ENCODE measurements at places on chromosomes 12 and 14.

GRCh38 chr14:41457393-41457792 lies 149.3 kb upstream of the LRFN5 start:
- no peak for DNase-seq

DNA sequence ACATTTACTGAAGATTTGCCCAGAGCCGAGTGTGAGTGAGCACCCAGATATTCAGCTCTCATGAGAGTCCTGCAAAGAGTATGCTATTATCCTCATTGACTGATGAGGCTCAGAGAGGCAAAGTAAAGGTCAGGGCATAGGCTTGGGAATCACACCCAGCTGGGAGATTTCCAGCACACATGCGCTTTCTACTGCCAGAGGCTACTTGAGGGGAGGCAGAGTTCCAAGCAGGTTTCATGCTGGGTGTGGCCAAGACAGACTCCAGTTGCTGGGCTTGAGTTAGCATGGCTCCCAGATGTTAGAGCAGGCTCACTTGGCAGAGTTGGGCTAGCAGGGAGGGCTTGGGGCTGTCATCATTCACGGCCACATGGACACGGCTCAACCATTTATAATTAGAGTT lies 14.4 kb upstream of the FAM181A start:
- no peak for DNase-seq

GRCh38 chr12:69688021-69688420 lies 11.1 kb downstream of the BEST3 start:
- DNase-seq, result no peak

DNA sequence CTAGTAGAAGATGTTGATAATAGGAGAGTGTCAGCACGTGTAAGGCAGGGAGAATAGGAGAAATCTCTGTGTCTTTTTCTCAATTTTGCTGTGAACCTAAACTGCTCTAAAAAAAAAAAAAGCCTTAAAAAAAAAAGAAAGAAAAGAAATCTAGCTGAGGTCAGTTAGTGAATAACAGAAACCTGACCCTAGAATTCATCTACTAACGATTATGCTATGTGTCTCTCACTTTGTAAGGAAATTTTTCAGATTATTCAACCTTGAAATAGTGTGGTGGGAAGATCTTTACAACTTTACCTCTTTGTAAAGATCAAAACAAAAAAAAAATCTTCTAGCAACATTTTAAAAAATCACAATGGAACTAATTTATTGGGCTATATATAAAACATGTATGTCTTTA lies 995.7 kb downstream of the GALC start:
- DNase-seq, result no peak

DNA sequence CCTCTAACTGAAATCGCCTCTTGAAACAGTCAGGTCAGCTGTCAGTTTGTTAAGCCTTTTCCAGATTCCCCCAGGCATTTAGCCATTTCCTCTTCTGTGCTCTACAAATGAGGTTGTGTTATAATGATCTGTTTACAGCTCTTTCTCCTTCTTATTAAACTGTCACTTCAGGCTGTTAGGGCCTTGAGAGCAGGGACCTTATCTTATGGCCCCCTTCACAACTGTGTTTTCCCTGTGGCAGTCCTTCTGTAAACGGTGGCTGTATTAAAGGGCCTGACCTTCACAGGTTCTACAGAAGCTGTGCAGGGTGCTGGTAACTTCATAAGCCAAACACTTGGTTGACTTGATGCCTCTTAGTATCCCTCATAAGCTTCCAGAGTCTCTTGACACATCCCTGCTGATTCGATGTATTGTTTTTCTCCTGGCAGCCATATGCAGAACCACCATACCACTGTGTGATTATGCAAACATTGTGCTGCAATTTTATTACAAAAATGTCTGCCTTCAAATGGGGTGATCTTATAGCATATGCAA lies 104.7 kb downstream of the PLEKHA5 start:
- DNase-seq, result no peak

- DNase-seq, result no peak
Observed at GRCh38 chr14:75794615-75795038, 133.6 kb downstream of the TTLL5 start.

DNA sequence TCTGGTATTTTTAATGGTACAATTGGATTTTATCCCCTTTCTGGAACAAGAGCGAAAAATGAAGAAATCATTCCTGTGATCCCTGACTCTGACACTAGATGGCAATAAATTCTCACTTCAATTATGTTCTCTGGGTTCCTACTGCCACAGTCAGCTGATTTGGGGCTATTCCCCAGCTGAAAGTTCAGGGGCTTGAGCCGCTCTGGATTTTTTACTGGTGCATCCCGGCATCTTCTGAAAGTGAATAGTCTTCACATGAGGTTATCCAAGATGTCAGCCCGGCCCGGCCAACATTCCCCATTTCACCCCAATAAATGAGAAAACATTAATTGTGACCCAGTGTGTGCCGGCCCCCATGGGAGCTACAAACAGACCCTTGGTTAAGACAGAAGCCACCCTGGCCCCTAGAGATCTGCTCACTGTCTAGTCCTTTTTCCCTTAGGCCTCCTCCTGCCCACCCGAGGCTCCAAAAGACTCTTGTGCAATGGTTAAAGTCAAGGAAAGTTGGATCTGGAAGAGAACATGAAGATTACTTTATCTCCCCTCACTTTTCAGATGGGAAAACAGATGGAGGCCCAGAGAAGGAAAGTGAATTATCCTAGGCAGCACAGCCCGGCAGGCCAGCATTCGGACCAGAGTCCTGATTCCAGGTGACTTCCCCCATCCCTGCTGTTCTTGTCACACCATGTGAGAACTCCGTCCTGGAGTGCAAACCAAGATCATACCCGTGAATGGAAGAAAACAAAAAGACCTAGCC lies 20.8 kb downstream of the CKAP4 start:
- no peak for DNase-seq

DNA sequence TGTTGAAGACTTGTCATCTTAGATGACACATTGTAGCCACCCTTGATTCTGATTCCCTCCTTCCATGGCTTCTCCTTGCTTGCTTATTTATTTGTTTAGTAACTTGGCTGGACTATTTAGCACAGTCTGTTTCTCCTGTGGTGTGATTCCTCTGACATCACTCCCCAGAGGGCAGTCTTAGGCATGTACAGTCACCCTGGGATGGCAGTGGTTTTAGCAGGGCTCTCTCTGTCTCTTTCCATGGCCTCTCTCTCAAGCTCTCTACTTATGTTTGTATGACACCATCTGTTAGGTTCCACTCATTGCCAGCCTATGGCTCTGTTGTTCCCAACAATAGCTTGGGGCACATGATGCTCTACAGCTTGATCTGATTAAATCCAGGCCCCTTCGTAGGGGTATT lies 158.3 kb downstream of the ADGRD1 start:
- no peak for DNase-seq

- no peak for DNase-seq
Observed at GRCh38 chr12:123966596-123966995, 6.0 kb downstream of the CCDC92 start.

DNA sequence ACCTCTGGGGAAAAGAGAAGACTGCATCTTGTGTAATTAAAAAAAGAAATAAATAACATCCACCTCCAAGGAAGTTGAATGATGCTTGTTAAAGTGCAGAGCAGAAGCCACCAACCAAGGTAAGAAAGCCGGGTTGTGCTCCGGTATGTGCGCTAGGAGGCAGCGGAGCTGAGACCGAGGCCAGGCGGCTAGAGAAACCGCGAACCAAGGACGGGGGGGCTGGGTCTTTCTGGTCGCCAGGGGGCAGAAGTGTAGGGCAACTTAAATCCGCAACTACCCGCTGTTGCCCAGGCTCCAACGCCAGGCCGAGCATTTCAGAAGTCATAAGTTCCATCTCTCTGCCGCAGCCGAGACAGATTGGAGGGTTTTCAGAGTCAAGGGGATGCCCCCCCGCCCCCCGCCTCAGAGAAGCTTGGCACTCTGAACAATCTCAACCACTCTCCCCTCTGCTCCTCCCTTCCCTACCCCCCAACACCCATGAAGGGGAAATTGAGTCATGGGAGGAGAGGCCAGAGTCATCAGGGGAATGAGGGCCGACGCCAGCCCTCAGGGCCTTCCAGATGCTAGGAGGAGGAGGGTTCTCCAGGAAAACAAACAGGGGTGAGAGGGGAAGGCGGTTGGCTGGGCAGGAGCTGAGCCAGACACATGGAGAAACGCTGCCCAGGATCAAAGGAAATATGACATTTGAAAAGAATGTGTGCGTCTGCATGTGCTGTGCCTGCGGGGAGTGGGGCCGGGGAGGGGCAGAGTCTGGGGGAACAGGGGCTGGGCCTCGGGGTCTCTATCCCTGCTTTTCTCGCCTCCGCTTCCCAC lies 2.2 kb upstream of the NFATC4 start:
- peak; percentile 53 for DNase-seq

DNA sequence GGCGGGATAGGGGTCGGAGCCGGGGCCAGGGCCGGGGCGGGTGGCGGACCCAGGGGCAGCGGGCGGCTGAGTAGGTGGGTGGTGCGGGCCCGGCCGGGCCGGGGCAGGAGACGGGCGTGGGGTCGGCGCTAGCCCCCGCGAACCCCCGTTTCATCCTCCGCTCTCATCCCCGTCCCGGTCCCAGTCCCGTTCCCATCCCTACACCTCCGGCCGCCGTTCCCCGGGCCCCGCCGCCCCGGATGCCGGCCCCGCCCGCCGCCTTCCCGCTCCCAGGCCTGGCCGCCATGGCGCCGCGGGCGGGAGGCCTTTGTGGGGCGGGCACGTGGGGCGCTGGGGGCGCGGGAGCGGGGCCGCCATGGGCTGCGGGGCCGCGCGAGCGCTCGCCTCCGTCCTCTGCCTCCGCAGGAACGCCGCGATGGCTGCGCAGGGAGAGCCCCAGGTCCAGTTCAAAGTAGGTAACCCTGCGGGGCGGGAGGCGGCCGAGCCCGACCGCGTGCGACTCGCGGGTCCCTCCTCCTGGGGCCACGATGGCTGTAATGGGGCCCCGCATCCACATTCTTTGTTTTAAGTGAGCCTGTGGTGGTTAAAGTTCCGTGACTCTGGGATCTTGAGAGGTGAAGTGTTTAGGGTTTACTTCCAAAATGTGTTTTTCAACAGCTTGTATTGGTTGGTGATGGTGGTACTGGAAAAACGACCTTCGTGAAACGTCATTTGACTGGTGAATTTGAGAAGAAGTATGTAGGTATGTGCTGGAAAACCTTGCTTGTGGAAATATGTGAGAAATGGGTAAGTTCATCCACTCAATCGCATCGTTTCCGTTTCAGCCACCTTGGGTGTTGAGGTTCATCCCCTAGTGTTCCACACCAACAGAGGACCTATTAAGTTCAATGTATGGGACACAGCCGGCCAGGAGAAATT lies 572 bp downstream of the RAN start:
- DNase-seq, result no peak

- no peak for DNase-seq
Observed at GRCh38 chr12:82793751-82794281, 107.1 kb downstream of the TMTC2 start.

- DNase-seq, result no peak
Observed at GRCh38 chr12:21346542-21347205, 12.0 kb upstream of the SLCO1A2 start.
